ENCODE measurements at places on chromosomes 1 and 21.

- DNase-seq, result no peak
These were observed 6.2 kb upstream of the BTG2 start for GRCh38 chr1:203299169-203299568.

- peak; percentile 28 for DNase-seq
These were observed 29.5 kb downstream of the ARHGEF16 start for GRCh38 chr1:3483801-3484444.

- DNase-seq, result no peak
These were observed 22.4 kb upstream of the CYP2J2 start for GRCh38 chr1:59948990-59949389.

GRCh38 chr1:39391691-39392679, 99.5 kb upstream of the BMP8A start:
- no peak for DNase-seq

- DNase-seq, result no peak
These were observed 232.7 kb downstream of the KCNJ6 start for GRCh38 chr21:37683396-37684114.

GRCh38 chr1:232557502-232558191, 72.3 kb downstream of the SIPA1L2 start:
- no peak for DNase-seq

- no peak for DNase-seq
These were observed 26.4 kb downstream of the SORT1 start for GRCh38 chr1:109371341-109371739.

DNA sequence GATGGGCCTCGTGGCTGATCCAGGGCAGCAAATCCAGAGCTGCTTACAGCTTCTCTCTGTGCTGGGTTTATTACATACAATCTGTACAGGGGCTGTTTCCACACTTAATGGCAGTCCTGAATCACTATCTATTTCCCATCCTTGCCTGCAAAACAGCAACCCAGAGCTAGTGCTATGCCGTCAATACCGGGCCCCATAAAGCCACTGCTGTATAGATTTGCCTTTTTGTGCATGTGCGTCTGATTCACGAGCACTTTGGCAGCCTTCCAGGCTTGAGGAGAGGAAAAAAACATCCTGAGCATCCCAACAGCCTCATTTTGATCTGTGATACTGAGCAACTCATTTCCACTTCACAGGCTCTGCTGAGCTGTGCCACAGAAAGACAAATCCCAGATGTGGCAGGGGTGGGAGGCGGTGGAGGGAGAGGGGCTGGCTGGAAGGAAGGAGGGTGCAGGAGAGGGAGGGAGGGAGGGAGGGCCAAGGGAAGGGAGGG, 65.2 kb upstream of the TARBP1 start:
- DNase-seq, result no peak

- DNase-seq, result no peak
These were observed 59.2 kb upstream of the ACTRT2 start for GRCh38 chr1:2962061-2962460.

GRCh38 chr1:233183226-233184020, 112.1 kb downstream of the PCNX2 start:
- DNase-seq, result no peak

DNA sequence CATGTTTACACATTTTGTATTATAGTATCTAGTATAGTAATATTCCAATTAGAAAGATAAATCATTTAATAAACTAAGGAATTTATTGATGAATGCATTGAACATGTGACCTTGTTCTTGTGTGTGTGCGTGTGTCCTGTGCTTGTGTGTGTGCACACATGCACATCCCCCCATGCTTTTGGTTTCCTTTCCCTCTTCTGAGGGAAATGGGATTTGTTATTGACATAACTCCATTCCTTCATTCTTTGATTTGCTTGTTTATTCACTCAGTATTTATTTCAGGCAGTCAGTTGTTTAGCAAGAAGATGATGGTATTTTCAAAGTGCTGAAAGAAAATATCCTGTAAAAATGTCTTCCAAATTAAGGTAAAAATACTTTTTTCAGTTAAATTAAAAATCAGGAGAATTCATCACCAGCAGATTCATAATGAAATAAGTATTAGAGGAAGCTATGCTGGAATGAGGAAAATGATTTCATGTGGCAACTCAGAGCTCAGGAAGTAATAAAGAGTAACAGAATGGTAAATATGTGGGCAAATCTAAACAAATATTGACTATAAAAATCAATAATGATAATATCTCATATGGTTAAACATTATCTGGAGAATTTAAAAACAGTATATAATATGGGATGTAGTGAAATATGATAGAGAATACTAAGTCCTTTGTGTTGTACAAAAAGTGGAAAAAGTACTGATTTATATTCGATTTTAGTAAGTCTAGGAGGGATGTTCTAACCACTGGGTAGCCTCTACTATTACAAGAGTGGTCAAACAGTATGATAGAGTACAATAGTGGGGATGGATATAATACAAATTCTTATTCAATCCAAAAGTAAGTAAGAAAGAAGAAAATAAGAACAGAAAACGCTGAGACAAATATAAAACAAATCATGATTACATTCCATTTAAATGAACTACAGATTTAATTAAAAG, 35.2 kb upstream of the SIPA1L2 start:
- no peak for DNase-seq

- DNase-seq, result no peak
These were observed 8.2 kb downstream of the BACH1 start for GRCh38 chr21:29306920-29307319.

GRCh38 chr21:37341254-37341960, 25.2 kb upstream of the DYRK1A start:
- no peak for DNase-seq

- DNase-seq, result no peak
These were observed 213.7 kb downstream of the FOXD2 start for GRCh38 chr1:47651311-47652089.

GRCh38 chr1:55055084-55055882, 15.9 kb downstream of the PCSK9 start:
- no peak for DNase-seq

DNA sequence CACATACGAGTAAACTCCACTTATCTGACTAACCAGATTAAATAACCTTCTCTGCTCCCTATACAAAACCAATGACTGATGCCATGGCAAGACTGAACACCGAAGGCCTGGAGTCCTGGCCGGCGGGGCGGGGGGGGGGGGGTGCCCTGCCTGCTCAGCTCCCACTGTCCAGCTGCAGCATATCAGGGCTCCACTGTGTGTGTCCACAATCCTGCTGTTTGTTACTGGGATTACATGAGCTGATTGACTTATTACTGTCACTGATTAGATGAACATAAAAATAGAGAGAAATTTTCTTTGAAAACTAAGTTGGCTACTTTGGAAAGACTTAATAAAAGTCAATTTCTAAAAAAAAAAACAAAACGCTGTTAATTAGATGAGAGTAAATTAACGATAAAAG, 24.9 kb downstream of the TMEM63A start:
- no peak for DNase-seq

GRCh38 chr1:89025928-89026327, 3.3 kb upstream of the GBP3 start:
- DNase-seq, result no peak

DNA sequence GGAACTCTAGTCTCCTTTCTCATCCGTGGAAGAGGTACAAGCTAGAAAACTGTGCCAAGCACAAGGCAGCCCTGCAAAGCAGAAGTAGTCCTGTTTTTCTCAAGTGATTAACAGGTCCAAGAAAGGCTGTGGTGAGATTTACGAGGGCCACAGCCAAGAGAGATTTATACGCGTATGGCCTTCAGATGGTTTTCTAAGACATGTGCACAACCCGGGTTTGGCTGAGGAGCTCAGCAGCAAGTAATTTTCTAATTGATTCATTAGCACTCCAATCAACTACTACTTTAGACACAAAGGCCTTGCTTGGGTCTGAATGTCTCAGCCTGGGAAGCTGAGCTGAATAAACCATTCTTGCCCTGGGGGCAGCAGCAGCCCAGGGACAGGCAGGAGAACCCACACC, 55.8 kb downstream of the SSBP3 start:
- DNase-seq, result no peak

- DNase-seq, result no peak
These were observed 4.0 kb downstream of the WDR26 start for GRCh38 chr1:224430511-224431113.

DNA sequence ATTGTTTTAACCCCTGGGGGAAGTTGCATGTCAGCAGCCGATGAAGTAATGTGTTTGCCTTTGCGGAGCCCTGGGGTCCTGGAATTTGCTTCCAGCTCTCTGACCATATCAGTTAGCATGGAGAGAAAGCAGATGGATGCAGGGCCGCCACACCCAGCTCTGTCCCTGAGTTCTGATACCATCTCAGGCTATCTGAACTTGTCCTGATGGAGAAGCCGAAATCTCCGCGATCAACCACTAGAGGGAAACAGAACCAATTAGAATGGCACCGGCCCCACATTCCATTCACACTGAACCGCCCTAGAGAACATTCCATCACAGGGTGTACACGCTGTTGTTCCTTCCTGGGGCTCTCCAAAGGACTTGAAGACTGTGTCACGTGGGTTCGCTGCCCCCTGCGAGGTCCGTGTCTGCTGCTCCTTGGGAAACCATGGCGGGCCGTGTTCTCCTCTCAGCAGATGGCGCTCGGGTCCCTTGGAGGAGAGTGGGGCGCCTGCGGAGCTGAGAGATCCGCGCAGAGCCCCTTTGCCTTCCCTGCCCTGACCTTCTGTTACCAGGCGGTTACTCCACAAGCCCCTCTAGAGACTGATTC, 75.4 kb downstream of the ABCA4 start:
- no peak for DNase-seq

DNA sequence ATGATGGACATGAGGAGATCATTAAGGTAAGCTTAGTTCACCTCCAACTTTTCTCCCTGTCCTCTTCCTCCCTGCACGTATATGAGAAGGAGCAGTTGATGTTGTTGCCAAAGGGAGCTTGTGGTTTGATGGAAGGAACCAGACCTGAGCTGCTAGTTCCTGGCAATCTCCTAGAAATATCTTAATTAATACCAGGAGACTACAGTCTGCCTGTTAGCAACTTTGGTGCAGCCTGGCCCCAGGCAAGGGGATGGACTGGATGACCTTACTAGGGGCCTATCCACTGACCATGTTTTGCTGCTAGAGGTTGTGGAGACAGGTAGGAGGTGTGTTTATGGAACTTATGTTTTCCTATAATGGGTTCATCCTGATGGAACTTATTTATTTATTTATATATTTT, 22.6 kb downstream of the TUFT1 start:
- DNase-seq, result no peak

DNA sequence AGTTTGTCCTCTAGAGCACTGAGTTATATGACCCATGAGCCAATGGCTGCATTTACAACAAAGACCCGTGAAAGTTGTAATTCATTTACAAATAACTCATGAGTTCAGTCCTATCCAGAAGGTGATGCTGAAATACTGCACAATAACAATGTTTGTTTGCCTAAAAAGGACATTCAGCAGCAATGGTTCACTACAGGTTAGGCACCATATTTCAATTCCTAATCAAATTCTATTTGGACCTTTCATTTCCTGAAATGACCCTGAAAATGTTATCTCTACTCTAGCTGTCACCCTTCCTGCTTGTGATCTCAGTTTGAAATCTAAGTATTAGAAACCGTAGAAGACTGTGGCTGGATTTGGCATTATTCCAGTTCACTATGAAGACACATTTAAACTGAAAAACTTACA, 191.2 kb upstream of the SAMSN1 start:
- DNase-seq, result no peak

DNA sequence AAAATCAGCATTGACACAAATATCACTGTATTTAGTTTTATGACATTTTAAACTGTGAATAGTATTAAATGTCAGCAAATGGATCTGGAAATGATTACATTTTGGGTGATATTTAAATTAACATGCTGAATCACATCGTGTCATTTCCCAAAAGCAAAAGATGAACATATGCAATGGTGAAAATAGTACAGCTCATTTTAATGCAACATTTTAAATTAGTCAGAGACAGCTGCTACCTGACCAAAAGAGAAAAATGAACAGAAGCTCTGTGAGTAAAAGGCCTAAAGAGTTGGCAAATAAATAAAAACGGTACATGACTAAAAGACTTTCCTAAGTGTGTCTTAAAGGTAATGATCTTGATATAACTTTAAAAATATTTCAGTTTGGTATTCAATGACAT, 86.0 kb upstream of the GNG4 start:
- no peak for DNase-seq

Measured in activated naive CD4-positive, alpha-beta T cell (primary cell).